ENCODE measurements at places on chromosomes 16 and 17.

- no peak for DNase-seq
These were observed 89.5 kb downstream of the MRC2 start for GRCh38 chr17:62716834-62717588.

DNA sequence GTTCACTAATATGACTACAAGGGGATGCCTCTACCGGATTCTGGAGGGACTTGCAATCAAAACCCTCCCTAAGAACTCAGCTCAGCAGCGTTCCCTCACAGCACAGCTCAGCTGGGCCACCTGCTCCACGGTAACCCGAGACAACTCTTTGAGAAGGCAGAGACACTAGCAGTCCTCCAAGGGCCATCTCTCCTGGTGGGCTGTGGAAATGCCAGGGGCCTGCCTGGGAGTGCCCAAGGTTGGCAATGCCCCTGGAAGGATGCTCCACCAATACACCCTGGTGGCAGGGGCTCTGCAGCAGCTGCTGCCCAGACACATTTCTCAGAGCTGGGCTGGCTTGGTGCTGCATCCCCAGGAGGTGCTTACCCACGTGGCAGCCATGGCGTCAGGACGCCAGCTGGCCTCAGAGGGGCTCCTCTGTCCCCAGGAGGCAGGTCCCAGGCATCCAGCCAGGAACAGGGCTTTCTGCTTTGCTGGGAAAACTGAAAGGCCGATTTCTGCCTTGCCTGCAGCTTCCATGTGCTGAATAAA lies 16.5 kb downstream of the CDIP1 start:
- no peak for DNase-seq

- peak; percentile 30 for DNase-seq
These were observed 8.6 kb upstream of the ABCC3 start for GRCh38 chr17:50626037-50626574.

GRCh38 chr16:12063004-12063395 lies 86.5 kb downstream of the SNX29 start:
- DNase-seq = no peak

DNA sequence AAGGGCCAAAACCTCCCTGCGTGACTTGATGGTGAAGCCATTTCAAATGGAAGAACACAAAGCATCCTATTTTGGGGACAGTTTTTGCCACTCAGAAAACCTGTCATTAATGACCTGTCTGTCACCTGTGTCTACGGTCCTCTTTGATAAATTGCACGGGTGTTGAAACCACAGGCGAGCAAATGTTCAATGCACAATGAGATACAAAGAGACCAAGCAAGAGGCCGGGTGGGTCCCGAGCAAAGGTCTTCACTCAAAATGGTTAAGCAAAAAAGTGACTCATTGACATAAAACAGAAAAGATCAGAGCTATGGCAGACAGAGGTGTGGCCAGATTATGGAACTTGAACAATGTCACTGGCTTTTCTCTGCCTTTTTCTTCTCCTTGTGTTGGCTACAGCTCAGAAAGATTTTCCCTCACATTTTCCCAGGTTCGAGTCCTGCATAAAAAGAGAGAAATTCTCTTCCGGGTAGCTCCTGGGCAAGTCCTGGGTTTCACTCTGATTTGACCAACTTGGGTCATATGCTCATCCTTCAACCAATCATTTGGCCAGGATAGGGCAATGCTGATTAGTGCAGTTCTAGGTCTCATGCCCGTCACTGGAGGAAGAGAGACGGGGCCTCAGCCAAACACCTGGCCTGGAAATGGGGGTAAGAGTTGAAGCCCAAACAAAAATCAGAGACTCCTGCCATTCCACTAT lies 92.2 kb downstream of the CMC2 start:
- no peak for DNase-seq

- DNase-seq = peak; percentile 86
These were observed 672 bp upstream of the ALKBH5 start for GRCh38 chr17:18182978-18183333.

- DNase-seq = no peak
These were observed 166.2 kb downstream of the SEC14L1 start for GRCh38 chr17:77306790-77307478.

DNA sequence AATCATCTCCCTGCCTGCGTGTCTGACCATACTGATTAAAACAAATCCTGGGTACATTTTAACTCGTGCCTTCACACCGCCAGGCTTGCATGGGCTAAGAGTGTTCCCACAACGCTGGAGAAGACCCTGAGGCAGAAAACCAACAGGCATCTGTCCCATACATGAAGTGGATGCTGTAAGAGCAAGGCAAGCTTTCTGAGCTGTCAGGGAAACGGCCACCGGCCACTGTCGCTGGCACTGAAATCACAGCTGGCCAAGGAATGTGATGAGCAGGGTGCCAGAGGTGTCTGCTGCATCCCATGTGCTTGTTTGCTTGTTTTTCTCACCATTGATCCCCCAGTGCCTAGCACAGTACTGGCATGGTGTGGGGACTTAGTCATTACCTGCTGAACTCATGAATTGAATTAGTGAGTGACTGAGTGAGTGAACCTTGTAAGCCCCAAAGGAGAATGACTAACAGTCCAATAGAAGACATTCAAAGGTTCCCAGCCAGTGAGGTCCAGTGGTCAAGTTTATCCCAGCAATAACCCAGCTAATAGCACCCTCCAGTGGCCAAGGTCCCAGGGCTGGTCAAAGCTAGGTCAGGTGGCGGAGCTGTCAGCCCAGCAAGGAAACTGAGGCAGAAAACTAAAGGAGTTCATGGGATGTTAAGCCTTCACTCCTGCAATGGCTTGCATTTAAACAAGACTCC lies 92.7 kb upstream of the CDH5 start:
- DNase-seq = no peak

DNA sequence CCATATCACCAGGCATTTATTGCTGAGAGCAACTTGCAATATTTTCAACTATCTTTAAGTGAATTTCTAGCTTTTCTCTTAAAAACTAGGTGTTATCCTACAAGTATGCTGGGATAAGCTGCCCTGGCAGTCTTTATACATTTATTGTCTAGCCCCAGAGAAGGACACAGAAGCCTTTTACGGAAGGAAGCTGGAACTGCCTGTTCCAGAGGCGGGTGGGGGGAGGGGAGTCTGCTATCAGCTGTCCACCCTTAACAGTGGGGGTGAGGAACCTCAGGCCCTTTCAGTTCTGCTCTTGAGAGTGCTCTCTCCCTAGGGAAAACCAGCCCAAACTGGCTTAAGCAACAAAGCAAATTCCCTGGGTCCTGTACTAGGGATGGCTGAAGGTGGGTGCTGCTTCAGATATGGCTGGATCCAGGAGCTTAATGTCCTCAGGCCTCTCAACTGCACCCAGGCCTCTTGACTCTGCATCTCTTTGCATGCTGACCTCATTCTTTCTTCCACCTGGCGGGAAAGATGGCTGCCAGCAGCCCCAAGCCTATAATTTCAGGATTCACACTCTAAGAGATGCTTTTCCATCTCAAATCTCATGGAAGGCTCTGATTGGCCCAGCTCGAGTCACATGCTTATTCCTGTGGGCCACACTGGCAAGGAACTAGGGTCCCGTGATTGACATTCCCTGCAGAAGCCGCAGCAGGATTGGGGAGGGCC lies 16.6 kb downstream of the NAGPA start:
- no peak for DNase-seq

DNA sequence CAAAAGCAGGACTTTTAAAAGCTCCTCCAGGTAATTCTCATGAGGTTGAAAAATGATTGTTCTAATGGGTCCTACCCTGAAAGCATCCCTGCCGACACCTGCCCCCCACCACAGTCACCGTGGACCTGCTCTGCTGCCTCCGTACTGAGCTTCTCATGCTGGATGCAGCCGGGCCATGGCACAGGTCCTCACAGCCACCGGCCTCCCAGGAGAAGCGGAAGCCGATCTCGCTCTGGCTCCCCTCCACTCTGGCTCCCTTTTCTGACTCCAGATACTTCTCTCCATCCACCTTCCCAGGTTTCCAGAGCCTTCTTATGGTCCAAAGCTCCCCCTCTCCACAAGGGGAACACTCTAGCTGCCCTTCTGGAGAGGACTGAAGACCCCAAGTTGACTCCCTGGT lies 10.2 kb downstream of the RPRML start:
- DNase-seq = no peak

DNA sequence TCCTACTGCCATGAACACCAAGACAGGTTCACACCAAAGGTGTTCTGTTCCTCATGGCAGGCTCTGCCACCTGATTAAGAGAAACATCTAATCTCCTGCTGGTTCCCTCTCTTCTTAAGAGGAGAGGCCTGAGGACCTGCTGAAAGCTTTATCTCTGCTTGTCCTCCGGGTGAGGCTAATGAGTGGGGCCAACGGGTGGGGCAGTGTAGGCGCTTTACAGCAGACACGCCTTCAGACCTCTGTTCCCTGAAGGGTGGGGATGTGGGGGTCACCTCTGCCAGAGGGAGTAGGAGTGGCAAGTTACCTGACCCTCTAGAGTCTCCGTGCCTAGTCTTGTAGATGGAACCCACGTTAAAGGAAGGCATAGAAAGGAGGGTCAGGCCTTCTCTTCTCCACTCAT lies 4.2 kb upstream of the MRM1 start:
- DNase-seq = no peak

DNA sequence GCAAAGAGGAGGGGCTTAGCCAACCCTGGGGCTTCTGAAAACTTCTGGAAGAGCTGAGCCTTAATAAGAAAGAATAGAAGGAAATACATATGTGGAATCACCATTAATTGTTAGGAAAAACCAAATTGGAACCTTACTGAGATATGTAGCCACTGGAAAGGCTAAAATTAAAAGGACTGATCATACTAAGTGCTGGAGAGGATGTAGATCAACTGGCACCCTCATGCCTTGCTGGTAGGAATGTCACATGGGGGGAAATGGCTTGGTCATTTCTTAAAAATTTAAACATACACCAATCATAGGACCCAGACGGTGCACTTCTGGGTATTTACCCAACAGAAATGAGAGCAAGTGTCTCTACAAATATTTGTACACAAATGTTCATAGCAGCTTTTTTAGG lies 11.1 kb downstream of the BMERB1 start:
- no peak for DNase-seq

DNA sequence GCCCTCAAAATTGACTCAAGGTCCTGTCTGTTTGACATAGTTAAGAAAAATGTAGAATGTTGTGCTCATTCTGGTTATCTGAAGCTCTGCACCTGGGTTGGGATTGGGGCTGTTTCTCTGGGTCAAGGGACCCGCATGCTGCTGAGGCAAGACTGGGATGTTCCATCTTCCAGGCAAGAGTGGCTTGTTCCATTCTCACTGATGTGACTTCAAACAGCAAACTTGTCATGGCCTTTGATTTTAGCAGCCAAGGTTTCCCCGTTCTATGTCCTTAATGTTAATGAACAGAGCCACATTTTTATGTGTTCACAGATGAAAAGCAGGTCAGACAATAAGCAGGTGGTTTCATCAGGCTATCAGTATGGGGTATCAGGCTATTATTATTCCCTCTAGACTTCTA lies 25.7 kb downstream of the ST6GALNAC1 start:
- no peak for DNase-seq

DNA sequence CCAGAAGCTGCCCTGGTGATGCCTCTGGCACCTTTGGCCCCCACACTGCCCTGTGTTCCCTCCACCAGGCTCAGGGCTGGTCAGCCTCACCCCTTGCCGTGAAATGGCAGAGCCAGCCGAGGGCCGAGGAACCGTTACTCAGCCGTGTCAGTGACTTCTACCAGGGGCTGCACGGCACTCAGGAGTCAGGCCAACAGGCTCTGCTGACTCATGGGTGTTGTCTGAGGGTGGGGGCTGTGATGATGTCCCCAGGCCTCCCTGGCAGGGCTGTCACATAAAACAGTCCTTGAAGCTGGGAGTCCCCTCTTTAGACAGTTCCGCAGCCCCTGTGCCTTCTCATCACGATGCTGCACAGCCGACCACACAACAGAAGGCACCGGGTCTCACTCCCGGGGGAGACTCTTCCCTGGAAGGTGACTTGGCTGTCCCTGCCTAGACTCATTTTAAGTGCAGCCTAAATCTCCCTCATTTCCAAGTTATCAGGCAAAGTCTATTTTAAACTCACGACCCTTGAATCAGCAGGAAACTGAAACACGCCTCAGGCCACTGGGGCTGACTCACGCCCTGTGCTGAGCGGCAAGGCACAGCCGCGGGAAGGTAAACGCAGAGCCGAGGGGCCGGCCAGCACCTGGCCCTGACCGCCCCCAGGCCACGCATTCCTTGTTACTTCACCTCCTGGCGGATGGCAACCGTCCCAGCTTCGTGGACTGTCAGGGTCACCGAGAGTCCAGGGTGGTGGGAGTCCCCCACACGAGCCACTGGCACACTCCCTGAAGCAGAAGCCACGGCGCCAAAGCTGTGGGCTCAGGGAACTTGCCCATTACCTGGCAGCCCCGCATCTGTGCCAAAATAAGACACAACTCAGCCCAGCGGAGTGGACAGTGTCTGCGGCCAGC lies 102.6 kb downstream of the ZNF778 start:
- no peak for DNase-seq

- no peak for DNase-seq
These were observed 28.4 kb downstream of the MYH3 start for GRCh38 chr17:10628756-10629155.

DNA sequence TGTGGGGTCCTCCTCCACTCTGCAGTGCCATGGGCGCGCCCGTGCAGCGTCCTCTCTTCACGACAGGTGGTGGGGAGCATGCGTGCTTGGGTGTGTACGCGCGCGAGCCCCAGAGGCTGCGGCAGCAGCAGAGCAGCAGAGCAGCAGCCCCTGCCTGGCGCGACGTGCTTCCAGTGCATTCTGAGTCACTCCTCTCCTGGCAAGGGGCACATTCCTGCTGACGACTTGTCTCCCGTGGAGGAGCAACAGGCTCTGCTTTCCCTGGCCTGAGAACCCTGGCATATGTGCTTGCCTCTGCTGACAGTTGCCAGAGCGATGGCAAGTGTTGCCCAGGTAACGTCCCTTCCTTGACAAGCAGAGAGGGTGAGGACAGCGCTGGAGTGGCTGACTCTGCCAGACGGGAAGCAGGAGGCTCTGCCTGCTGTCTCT lies 133.8 kb upstream of the PLCG2 start:
- no peak for DNase-seq

DNA sequence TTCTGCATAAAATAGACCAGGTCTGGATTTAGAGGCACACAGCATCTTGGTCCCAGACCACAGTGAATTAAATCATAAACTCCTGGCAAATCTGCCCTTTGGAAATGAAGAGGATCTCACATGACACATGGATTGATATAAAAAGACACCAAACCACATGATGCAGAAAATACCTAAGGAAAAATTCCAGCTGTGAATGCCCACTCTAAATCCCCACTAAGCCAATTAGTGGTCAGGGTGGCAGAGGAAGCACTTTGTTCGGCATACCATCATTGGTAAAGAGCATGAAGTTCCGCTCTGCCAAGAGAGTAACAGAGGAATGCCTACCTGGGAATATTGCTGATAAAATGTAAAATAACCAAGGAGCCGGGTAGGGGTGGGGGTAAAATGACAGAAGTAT lies 32.4 kb upstream of the NOL11 start:
- no peak for DNase-seq

DNA sequence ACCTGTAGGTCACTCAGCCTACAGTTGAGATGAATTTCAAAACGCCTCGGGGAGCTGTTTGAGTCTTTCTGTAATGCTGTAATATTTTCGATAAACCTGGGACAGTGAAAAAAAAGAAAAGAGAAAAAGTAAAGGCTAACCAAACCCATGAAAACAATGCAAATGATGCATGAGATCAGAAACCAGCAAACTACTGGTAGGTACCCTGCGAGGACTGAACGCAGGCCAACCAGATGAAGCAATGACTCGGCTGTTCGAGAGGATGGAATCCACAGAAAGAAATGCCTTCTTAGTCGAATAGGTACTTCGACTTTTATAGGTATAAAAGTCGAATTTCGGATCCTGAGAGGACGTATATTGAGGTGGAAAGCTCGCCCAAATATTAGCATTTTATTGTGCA lies 509 bp upstream of the ATAD5 start:
- no peak for DNase-seq

All from NCI-H1930 (cell line).